ENCODE measurements at places on chromosomes 5 and 9. TPM values are rescaled to one million over a fixed set of nuclear protein-coding genes. Genes with fewer than 3 reads are reported as not detected.

The PCDHGB1 gene
- 0.30 TPM for total RNA-seq

The CDH6 gene
- 0.30 TPM for total RNA-seq

The RMI1 gene
- total RNA-seq: 7.1 TPM

The HTR4 gene
- not detected for total RNA-seq

The SAXO1 gene
- not detected for total RNA-seq

The ITGA1 gene
- total RNA-seq: 12.9 TPM

The RMRP gene
- total RNA-seq: 46,048 TPM

The GABRA1 gene
- not detected for total RNA-seq

The TIFAB gene
- total RNA-seq: not detected

The BHMT gene
- total RNA-seq: not detected
